ENCODE measurements at places on chromosomes 7 and 10.

- no peak for DNase-seq
Measured at GRCh38 chr10:78749898-78750297, 318.9 kb upstream of the ZMIZ1 start.

GRCh38 chr10:101938305-101939007, 94.9 kb upstream of the KCNIP2 start:
- no peak for DNase-seq

DNA sequence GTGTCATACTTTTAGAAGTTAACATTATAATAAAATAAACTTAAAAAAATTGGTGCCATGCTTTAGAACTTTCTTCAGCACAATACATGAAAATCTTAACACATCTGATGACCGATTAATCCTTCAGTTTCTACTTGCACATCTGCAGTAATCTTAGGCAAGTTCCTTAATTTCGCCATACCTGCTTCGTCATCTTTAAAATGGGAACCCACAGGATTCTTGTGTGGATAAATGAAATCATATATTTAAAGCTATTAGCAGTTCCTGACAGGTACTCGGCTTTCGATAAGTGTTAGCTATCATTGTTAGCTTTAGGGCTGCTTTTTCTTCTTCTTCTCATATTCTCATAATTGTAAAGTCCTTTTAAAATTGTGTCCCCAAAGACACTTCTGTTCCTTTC, 907 bp upstream of the VPS50 start:
- DNase-seq = no peak

DNA sequence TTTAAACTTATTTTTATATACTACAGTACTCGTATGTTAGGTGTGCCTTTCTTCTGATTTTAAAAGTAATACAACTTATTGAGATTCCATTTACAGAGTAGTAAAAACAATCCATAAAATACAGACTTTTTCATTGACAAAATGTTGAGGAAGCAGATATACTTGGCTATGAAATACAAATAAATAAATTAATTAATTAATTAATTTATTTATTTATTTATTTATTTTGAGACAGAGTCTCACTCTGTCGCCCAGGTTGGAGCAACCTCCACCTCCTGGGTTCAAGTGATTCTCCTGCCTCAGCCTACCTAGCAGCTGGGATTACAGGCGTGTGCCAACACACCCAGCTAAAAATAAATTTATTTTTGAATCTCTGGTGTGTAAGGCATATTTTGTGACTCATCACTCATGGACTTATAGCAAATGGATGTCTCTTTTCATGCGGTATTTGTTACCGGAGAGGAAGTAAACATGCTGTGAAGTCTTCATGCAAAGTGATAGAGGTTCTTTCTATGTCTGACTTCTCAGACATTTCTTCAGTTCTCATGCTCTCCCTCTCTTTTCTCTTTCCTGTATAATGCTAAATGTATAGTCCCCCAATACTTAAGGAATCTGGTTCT, 20.2 kb upstream of the SRPK2 start:
- DNase-seq = no peak

GRCh38 chr10:109934958-109935793, 11.9 kb upstream of the XPNPEP1 start:
- DNase-seq = no peak
